ENCODE measurements at places on chromosomes 5 and 9.

DNA sequence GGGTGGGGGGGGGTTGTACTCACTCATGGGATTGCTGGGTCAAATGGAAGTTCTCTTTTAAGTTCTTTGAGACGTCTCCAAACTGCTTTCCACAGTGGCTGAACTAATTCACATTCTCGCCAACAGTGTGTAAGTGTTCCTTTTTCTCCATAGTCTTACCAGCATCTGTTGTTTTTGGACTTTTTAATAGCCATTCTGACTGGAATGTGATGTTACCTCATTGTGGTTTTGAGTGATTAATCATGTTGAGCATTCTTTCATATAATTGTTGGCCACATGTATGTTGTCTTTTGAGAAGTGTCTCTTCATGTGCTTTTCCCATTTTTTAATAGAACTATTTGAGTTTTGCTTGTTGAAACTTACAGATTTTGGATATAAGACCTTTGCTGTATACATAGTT is 94.9 kb upstream of the PLPPR1 start:
- no peak for DNase-seq

GRCh38 chr9:73151653-73152542 is at the start of gene ANXA1:
ANXA1 (plus strand) TSS chr9:73151865; CDS start chr9:73158536, 6,671 bp downstream.
- DNase-seq = peak; percentile 96

DNA sequence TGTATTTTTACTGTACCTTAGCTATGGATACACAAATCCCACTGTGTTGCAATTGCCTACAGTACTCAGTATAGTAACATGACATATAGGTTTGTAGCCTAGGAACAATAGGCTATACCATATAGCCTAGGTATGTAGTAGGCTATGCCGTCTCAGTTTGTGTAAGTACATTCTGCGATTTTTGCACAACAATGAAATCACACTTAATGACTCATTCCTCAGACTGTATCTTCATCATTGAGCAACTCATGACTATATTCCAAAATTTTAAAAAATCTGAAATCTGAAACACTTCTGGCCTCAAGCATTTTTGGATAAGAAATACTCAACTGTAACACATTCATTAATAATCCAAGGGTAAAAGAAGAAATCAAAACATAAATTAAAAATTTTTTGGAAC is 666.8 kb upstream of the GRAMD2B start:
- peak; percentile 9 for DNase-seq

DNA sequence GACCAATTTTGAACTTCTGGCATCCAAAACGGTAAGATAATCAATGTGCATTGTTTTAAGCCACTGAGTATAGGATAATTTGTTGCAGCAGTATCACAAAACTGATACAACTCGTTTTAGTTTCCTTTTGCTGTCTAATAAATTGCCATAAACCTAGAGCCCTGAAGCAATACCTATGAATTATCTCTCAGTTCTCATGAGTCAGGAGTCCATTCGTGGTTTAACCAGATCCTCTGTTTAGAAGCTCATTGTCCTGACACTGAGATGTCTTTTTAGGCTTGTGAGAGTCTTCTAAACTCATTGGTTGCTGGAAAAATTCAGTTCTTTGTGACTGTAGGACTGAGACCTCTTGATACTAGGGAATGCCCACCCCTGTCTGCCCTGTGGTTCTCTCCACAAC is 262.9 kb downstream of the SEMA5A start:
- DNase-seq = no peak

GRCh38 chr5:129909225-129909624 is 5.0 kb downstream of the CHSY3 start:
- DNase-seq = no peak

Measured in fibroblast of the conjunctiva (primary cell).